ENCODE measurements at places on chromosomes 5 and 9. TPM values are rescaled to one million over a fixed set of nuclear protein-coding genes. Genes with fewer than 3 reads are reported as not detected.

CCDC171 gene
- total RNA-seq: 2.2 TPM

- DNase-seq: no peak
These were observed 361.6 kb downstream of the GABRG2 start for GRCh38 chr5:162429142-162429541.

- DNase-seq: no peak
These were observed 49.6 kb upstream of the TEK start for GRCh38 chr9:27059412-27059811.

DNA sequence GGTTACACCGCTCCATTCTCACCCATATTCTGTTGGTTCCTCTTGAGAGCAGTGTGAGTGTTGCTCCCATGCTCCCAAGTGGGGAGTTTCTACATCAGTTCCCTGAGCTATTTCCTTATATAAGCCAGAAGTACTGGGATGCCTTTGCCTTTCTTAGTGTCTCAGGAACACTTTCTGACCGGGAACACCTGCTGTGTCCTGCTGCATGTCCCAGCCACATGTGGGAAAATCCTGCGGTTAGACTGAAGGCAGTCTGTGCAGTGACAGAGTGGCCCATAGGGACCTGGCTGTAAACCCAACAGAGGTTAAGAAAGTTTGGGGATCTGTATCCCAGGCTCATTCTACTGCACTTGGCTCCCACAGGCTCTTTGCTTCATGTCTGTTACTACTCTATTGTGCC lies 126.0 kb downstream of the EGFLAM start:
- DNase-seq: no peak

- DNase-seq: no peak
These were observed 735.3 kb upstream of the ZNF608 start for GRCh38 chr5:125481506-125482465.

- DNase-seq: no peak
These were observed 11.4 kb downstream of the SHB start for GRCh38 chr9:38057416-38058195.

- DNase-seq: no peak
These were observed 47.5 kb downstream of the PCSK1 start for GRCh38 chr5:96385538-96385937.

RANBP3L gene
- total RNA-seq: not detected

- DNase-seq: no peak
These were observed 2.9 kb upstream of the PTGER4 start for GRCh38 chr5:40676613-40677343.

GRCh38 chr5:174532455-174533453 lies 191.6 kb upstream of the MSX2 start:
- DNase-seq: no peak

DNA sequence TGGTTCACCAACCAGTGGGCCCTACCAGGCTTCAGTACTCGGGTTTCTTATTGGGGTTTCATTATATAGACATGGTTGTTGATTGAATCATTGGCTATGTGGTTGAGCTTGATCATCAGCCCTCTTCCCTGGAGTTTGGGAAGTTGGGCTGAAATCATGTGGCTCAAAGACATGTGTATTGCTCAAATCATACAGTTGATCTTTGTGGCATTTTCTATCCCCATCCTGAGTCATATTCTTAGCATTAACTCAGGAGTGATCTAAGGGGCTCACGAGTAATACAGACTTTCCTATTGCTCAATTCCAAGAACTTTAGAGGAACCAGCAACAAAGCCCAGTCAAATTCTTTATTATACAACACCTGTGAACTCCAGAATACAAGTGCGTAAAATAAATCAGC lies 66.2 kb downstream of the SMC5 start:
- DNase-seq: no peak

PRDM12 gene
- not detected for total RNA-seq

IL3 gene
- not detected for total RNA-seq

DNA sequence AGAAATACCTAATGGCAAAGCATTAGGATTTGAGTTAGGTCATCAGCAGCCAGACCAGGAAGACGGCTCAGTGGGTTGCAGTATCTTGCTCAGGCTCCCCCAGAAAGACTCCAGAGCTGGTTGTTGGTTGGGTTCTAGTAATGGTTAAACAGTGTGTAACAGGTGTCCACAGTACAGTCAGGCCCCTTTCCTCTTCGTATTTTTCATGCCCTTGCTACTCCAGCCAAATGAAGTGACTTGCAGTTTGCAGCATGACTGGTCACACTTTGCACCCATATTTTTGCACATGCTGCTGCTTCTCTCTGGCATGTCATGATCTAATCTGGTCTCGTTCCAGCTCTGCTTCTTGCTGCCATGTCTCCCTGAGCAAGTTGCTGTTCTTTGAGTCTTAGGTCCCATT lies 60.6 kb upstream of the TRPC7 start:
- no peak for DNase-seq

- no peak for DNase-seq
These were observed 6.6 kb upstream of the WWC1 start for GRCh38 chr5:168284809-168285208.

ADAMTS2 gene
- 0.28 TPM for total RNA-seq

DNA sequence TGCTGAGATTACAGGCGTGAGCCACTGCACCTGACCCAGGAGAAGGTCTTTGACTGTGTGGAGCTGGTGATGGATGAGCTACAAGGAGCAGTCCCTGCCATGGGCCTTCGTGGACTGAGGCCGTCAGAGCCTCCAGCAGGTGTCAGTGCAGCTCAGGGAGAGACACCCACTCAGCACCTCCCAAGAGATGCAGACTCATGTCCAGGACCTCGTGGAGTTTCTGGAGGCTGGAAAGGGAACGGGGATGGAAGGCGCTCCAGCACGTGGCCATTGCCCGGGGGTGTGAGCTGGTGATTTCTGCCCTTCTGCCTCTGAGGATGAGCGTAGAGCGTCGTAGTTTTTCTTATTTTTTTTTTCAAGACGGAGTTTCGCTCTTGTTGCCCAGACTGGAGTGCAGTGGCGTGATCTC lies 9.5 kb downstream of the TOR4A start:
- DNase-seq: no peak

DNA sequence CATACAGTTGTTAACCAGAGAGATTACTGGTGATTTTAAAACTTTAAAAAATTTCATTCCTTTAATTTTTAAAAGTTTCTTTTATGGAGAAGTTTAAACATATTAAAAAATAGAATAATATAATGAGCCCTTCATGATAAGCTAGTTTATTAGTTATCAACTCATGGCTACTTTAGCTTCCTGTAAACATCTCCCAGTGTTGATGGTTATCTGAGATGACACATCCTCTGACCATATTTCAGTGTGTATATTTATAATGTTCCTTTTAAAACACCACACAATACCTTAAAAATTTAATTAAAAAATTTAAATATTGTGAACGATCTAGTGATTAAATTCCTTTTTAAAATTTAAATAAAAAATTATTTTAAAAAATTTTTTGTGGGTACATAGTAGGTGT lies 74.1 kb downstream of the IPO11 start:
- DNase-seq: no peak

All from natural killer cell (primary cell).